ENCODE measurements at places on chromosomes 12 and 14.

GRCh38 chr14:45947830-45948229 is 694.8 kb upstream of the MIS18BP1 start:
- no peak for DNase-seq

DNA sequence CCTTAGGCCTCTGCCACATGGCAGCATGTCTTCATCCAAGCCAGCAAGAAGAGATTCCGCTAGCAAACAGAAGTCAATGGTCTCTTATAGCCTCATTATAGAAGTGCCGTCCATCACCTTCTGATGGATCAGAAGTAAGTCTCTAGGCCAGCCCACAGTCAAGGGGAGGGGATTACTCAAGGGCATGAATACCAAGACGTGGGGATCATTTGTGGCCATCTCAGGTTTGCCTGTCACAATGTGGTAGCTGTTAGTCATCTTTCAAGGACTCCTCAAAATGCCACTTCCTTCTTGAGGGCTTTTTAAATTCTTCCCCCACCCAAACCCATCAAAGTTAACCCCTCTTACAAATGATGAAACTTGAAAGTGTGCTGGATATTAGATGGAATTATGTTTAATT is 8.1 kb upstream of the ADCY6 start:
- no peak for DNase-seq

GRCh38 chr14:71309756-71310155 is 402.5 kb downstream of the PCNX1 start:
- no peak for DNase-seq

DNA sequence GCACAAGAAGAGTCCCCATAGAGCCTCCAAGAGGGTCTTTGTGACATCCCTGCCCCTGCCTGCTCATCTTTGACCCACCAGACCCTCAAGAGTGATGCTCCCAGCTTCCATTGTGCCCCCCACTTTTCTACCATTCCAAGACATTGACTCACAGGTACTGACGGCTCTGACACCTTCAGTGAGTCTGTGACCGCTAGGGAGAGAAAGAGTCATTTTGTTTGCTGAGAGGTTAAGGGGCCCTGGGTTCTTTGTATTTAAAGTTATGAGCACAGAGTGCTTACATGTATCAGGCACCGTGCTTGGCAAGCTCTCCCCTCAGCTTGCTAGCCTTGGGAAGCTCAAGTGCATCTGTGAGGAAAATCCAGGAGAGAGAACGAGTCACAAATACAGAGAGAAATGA is 7.1 kb upstream of the KRT82 start:
- DNase-seq, result no peak

DNA sequence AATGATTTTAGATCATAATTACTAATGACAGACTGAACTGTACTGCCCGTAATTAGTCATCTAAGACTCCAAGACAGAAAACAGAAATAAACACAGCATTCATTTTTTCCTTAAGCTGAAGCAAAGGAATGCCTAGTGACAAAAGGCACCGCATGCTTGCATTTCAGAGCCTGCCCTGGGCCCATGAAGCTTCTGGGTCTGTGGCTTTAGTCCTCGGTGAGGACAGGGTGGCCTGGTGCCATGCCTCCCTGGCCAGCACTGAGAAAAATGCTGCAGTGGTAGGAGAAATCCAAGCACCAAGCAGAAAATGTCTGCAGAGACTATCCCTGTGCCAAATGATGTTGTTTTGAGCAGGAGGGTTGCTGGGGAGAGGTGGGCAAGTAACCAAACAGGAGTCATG is 171.6 kb downstream of the CALM1 start:
- DNase-seq, result peak; percentile 79

DNA sequence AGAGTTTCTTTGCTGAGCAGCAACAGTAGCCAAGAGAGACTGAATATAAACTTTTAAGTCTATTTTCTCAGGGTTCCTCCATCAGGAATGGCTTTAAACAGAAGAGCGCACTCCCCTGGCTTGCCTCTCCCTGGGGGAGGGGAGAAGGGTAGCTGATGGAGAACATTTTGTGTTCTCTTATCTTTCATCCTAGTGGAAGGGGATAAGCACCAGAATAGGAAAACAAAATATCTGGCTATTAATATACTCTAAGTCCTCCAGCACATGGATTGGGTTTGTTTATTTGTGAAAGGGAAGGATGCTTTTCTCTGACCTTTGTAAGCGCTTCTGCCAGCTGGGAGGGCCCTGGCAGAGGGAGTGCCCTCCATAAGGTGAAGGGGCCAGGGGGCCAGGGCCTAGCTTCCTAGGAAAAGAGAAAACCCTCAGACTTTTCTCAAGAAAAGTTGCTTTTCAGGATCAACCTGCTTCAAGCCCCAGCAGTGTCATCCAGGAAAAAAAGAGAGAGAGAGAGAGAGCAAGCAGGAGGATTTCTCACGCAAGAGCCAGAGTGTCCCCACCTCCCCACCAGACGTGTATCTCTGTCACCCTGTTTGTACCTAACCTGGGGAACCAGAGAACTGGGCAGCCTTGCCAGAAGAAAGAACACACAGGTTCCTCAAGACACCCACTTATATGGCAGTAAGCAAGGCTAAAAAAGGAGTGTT is 34.3 kb upstream of the ATP2A2 start:
- no peak for DNase-seq

- no peak for DNase-seq
Measured at GRCh38 chr12:3361146-3361545, 129.9 kb upstream of the PRMT8 start.

- no peak for DNase-seq
Measured at GRCh38 chr12:12915656-12916055, 24.3 kb downstream of the GPRC5A start.

DNA sequence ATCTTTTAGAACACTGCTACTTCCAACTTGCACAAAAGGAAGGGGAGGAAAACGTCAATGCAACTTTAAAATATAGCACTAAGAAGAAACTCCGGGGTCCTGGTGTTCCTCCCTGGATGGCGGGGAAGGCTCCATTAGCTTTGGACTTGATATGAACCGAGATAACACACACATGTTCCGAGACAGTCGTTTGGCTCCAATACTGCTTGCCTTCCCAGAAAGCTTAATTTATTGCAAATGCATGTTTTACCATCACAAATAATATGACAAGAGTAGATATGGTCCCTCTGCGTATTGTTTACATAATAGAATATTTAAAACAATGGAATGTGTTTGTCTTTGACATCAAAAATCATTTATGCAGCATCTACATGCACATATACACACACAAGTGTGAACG is 87.6 kb upstream of the CLMN start:
- no peak for DNase-seq

DNA sequence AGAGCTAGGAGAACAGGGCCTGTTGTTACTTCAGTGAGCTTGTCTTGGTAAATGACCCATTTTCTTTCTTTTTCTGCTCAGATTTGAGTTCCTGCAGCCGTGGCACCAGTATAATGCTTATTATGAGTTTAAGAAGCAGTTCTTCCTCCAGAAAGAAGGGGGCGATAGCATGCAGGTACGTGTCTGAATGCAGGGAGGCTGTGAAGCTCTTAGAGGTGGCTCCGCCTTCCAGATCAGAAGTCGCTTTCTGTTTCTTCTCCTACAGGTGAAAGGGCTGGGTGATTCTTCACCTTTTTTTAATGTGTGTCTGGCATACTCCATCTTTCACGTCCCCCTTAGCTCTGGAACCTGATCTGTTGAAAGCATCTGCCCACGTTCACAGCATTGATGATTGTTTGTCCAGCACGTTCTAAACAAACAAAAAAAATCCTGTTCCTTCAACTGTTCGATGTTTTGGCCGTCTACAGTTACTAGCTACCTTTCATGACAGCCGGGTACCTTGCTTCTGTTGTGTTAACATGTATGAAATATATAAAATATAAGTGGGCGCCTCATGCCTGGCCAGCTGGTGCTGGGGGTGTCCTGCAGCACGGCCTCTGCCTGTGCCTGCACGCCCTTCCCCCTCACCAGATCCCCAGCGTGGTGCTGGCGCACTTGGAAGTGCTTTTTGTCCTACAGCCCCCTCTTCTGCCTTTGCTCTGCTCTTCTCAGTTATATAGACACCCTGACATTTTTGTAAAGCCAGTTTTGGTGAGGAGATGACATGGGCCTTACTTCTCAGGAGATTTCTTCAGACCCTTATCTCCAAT is 44.6 kb downstream of the SFSWAP start:
- no peak for DNase-seq

DNA sequence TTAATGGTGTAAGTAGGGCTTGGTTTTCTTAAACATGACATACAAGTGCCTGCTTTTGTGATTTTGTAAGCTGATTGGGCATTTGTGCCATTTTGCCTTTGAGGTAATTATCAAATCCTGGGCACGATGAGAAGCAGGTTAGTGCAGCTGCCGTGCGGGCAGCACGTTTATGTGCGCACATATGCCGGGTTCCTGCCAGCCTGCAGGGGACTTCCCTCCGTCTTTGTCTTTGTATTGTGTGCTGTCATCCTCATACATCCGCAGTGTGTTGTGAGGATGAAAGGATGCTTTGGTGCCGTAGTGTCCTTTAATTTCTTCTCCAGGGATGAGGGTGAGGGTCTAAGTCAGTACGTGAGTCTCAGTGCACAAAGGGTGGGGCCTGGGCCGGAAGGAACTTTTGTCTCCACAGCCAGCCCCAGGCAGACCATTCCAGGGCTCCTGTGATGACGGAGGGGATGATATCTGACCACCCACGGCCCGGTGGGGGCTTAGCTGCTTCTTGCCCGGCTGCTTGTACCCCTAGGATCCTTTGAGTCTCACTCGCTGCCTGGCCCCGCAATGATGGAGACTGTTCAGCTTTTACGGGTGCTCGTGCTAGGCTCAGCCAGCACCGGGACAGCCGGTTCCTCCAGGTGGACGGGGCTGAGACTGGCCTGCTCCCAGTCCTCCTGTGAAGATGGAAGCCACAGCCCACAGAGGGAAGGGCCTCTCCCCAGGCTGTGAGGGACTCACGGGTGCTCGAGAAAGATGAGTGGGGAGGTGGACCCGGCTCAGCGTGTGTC is 54.6 kb downstream of the ADGRD1 start:
- no peak for DNase-seq
